HCT116 (cell line): ENCODE measurements at places on chromosomes 1 and 21. TPM values are rescaled to one million over a fixed set of nuclear protein-coding genes. Genes with fewer than 3 reads are reported as not detected.

GRCh38 chr1:202638019-202638700 lies 72.1 kb downstream of the SYT2 start:
- DNase-seq = no peak

GRCh38 chr1:28139025-28139712 lies 37.3 kb downstream of the PTAFR start:
- no peak for DNase-seq

- peak; percentile 26 for DNase-seq
Measured at GRCh38 chr1:32464716-32465577, at the start of gene ZBTB8B. TSS of gene ZBTB8B (plus strand) at chr1:32465072. CDS start at chr1:32470625, 5,553 bp downstream.

DNA sequence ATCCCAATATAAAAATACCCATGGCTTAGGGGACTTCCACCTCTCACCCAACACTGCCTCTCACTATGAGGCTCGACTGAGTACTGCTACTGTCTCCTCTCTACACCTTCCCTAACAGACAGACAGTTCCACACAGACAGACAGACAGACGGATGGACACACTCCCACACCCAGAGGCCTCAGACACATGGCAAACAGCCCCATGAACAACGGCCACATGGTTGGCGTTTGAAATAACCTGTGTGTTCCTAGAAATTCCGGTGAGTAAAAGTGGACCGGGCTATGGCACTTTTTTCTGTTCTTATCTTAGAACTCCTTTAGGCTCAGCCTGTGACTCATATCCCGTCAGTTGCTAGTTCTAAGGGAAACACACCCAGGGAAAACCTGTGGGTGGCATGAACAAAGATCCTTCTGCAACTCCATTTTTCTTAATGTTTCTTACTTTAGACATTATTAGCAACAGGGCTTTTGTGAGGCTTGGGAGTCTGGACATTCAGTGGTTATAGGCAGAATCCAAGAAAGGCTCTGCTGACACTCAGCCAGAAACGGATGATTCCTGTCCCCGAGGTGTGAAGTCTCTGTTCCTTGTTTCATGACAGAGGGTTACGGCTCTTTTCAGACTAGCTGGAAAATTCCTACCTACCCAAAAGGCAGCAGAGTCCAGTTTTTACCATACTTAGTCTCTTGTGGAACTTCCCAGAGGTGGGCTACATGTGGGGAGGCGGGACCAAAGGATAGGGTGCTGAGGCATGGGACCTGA lies 90.5 kb upstream of the TLR5 start:
- DNase-seq = peak; percentile 70

DNA sequence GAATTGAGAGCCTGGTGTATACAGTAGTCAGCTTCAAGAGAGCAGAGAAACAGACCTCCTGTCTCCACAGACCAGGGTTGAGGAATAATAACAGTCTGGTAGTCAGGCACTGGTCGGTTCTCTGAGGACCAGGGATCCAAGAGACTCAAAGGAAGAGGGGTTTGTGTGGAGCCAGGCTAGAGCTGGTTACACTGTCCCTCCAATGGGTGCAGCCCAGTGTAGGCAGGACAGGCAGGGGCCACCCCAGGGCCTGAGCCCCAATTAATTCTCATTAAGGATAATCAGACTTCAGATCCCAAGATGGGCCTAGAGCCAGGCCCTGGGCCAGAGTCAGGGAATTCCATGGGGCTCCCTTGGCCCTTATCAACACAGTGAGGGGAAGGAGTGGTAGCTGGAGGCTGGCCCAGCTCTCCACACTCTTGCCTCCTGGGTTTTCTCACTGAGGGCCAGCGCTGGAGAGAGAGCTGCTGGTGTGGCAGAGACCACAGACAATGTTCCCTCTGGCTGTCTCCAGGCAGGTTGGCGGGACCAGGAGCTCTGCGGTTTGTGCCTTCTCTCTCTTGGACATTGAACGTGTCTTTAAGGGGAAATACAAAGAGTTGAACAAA lies 9.1 kb downstream of the SEMA4A start:
- DNase-seq = no peak

- no peak for DNase-seq
Measured at GRCh38 chr1:224851848-224852261, 77.6 kb upstream of the DNAH14 start.

DNA sequence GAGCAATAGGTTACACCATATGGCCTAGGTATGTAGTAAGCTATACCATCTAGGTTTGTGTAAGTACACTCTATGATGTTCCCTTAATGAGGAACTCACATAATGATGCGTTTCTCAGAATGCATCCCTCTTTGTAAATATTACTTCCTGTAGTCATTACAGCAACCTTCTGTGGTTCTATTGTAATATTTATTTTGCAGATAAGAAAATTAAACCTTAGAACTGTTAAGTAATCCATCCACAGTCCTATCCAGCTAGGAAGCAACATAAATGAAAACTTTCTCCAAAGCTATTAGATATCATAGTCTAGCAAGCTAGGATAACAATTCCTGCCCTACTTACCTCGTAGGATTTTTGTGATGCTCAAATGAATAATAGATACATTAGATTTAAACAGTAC lies 88.7 kb downstream of the WLS start:
- no peak for DNase-seq

DNA sequence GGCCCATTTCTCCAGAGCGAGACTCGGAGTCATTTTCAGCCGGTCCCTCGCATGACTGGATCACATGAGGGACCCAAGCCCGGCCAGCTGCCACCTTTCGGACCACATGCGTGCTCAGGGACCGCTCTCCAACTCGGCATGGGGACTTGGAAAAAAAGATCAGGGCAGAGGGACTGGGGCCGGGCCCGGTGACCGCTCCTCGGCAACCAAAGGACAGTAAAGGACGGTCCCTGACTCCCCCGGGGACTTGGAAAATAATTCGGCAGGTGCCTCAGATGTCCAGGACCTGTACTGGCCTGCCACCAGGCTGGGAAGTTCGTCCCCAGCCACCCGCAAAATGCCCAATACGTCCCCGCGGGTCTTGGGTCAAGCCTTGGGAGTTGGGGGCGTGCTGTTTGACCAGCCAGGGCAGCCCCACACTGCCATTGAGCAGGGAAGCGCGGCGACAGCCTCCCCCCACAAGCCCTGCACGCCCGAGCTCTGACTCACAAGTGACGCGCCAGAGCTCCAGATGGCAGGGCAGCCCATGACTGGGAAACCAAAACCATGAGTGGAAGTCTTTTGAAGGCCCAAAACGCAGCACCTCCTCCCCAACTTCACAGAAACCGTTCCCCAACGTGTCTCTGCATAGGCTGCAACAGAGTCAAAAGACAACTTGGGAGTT lies 134.5 kb downstream of the LIPI start:
- no peak for DNase-seq

GRCh38 chr1:236862615-236863211 lies 67.6 kb downstream of the MTR start:
- DNase-seq = no peak

- no peak for DNase-seq
Measured at GRCh38 chr1:200673952-200674823, 4.5 kb upstream of the DDX59 start.

GRCh38 chr1:243443557-243443956 lies 187.7 kb downstream of the SDCCAG8 start:
- DNase-seq = no peak

DNA sequence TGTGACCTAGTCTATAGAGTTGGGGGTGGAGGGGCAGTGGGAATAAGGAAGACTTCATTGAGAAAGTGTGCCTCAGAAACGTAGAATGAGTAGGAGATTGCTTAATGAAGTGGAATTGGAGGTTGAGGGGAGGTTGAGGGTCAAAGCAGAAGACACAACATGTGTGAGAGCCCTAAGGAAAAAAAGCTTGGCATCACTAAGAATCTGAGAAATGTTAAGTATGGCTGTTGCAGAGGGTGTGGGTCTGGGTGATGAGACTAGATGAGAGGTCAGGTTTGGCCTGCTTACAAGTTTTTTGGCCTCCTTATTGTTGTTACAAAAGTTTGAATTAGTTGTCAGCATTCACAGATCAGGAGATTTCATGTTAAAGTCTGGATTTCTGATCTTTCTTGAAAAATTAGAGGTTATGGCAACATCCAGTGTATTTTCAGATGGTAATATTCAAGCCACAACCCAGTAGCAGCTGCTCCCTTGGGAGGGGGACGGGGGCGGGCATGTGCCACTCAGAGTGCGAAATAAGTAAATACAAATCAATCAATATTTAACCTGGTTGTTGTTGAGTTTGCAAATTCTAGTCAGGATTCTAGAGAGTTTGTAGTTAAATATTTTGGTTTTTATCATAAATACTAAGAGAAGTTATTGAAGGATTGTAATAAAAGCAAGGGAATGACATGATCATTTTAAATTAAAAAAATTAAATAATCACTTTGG lies 4.3 kb downstream of the MAN1A2 start:
- no peak for DNase-seq

GRCh38 chr1:119595606-119596005 lies 52.5 kb downstream of the ZNF697 start:
- DNase-seq = no peak

- peak; percentile 27 for DNase-seq
Measured at GRCh38 chr1:169466259-169467230, 19.2 kb downstream of the SLC19A2 start.

DNA sequence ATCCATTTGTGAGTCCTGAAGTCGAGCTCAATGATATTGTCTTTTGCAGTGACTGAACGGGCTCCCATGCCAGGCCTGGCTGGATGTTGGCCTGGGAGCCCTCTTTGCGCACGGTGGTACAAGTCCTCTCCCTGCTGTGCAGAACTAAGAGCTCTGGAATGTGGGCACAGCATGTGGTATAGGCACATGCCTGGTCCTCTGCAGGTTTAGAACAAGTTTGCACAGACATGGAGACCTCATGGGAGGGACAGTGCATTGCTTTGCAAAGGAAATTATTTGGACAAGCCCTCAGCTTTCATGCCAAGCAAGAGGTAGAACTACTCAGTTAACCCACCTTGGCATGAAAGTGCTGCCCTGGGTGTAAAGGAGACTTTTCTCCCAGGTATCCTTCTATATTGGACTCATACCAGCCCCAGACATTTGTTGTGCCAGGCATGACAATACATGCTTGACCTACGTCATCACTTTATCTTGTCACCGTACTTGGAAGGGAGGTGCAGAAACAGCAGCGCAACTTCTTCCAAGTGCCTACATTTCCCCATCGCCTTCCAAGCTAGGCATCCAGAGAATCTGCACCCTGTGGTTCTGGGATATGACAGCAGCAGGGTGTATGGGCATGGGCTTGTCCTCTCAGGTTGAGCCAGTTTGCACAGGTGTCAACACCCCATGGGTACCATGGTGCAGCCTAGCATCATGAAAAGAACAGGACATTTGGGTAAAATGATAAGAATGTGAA lies 37.6 kb upstream of the MRPS6 start:
- DNase-seq = no peak

- no peak for DNase-seq
Measured at GRCh38 chr1:228370941-228371740, 35.5 kb downstream of the TRIM11 start.

GRCh38 chr1:208461680-208462079 lies 217.5 kb upstream of the PLXNA2 start:
- no peak for DNase-seq

DNA sequence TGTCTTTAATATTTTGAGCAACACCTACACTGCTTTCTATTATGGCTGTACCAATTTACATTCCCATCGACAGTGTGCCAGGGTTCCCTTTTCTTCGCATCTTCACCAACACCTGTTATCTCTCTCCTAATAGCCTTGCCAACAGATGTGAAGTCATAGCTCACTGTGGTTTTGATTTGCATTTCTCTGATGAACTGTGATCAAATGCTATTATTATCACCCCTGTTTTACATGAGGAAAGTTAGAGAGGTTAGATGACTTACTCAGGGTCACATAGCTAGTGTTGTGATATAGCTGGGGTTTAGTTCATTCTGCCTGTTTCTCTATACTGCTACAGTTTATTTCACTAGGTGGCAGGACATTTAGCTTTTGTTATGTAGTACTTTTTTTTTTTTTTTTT lies 204.1 kb downstream of the FMN2 start:
- no peak for DNase-seq

FCRLB gene
- 1.0 TPM for total RNA-seq

GREM2 gene
- not detected for total RNA-seq

FCRL5 gene
- total RNA-seq = not detected

FLVCR1 gene
- total RNA-seq = 19.0 TPM

ELOVL1 gene
- 91.3 TPM for total RNA-seq

CFHR1 gene
- total RNA-seq = 0.34 TPM

CD2 gene
- total RNA-seq = 0.57 TPM

FCRL4 gene
- not detected for total RNA-seq

FH gene
- 67.7 TPM for total RNA-seq

GJB4 gene
- 2.0 TPM for total RNA-seq

PYCR2 gene
- total RNA-seq = 107 TPM
